ENCODE measurements at places on chromosomes 16 and 17.
A peak's percentile ranks its signal among the peaks of the same experiment; 100 is the strongest.

GRCh38 chr17:75472119-75472518, 15.7 kb downstream of the TMEM94 start:
- no peak for DNase-seq

DNA sequence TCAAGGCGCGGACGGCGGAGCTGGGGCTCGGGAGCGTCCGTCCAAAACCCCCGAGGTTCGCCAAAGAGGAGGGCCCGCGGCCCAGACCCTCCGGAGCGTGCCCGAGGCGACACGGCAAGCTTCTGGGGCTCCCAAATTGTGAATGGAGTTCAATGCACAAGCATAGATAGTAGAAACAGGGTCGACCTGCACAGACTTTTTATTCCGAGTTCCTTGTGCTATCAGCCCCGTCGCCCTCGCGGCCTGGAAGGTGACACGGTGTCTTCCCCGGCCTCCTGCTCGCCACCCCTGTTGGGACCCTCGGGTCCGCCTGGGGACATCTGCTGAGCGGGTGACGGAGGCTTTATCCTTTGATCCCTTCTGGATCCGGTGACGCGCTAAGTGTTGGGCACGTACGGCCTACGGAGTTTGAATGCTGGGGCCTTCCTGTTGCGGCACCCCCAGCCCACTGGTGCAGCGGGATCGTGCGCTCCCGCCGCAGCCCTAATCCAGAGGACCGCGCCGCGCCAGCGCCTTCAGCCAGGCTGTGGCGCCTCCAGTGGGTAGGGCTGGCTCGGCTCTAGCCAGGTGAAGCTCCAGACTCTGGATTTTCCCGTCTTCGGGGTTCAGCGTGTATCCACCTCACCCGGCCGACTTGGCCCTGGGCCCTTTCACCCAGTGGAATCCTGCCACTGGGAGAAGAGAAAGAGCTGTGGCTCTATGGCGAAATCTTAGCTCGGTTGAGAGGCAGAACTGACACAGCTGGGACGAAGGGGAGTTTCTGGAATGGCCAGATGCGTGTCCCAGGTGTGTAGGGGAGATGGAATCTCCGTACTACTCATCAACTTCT, 17.0 kb upstream of the NTN1 start:
- DNase-seq: no peak

GRCh38 chr16:26396511-26397235, 670.1 kb upstream of the C16orf82 start:
- no peak for DNase-seq

GRCh38 chr17:17579691-17580090, 11.8 kb downstream of the PEMT start:
- DNase-seq: no peak

GRCh38 chr16:68760671-68761275, 23.7 kb downstream of the CDH1 start:
- peak; percentile 76 for DNase-seq

GRCh38 chr17:16007439-16007838, 7.8 kb downstream of the TTC19 start:
- peak; percentile 39 for DNase-seq

All from T-helper 2 cell treated with Interferon-gamma antibody and Interleukin-4, amounts not matched to agents 5 μg/mL and 100 μg/mL, for 36 hours (primary cell).